ENCODE measurements at places on chromosomes 7 and 10.

DNA sequence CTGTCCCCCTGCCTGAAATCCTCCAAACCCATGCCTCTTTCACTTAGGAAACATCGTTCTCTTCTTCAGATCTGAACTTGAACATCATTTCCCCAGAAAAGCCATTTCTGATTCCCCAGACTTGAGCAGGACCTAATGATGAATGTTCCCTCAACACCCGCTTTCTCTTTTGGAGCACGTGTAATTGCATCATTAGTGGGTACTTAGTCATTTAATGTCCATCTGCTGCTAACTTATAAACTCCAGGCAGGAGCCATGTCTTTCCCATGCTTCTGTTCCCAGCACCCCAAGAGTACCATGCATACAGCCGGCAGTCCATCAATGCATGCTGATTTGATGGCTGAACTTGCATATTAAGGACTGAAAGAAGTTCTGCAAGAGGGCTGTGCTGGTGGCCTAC, 36.5 kb upstream of the ECHDC3 start:
- DNase-seq, result no peak

GRCh38 chr7:158810846-158811245, 18.5 kb downstream of the ESYT2 start:
- no peak for DNase-seq

DNA sequence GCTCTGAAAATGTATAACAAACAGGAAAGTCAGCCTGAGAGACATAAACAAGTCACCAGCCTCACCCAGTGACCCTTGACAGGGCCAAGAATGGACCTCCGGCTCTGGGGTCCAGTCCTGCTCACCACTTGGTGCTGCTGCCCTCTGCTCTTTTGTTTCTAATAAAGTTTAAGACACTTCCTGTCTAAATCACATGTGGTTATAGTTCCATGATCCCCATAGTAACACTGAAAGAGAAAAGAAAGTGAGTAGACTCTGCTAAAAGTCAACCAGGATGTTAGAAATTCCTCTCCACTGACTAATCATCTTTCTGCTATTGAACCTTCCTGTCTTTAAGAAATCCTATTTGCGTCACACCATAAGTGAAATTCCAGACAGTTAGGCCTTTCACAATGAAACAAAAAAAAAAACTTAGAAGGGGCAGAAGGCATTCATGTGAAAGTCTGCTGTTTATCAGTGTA, 179.2 kb upstream of the BET1 start:
- DNase-seq, result peak; percentile 100

DNA sequence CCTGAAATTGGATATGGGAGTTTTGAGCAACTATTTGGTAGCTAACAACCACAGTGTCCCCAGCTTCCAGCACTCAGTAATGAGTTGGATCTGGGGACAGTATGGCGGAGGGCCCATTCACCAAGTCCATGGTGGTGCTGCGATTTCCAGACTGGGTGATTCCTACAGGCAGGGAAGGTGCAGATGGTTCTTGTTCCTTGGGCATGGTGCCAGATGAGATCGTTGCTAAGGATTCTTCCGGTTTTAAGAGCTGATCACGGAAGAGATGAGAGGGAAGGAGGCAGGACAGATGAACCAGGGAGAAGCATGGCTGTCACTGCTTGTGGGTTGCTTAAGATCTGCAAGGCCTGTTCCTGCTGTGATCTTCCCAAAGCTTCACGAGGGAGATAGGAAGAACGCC, 380.3 kb downstream of the TCERG1L start:
- no peak for DNase-seq

DNA sequence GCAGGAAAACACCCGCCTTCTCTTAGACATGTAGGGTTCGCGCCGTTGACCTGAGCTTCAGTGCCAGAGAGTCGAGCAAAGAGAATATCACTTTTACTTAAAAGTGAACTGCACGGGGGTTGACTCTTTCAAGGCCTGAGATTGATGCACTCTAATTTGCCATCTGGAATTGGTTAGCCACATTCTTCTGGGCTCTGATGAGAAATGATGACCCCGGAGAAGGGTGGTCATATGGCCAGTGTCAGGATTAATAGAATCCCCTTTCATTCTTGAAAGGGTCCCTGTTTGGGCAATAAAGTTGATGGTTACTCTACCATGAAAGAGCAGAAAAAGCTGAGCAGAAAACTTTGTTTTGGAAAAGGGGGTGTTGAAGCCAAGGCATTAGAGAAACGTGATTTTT, 31.2 kb downstream of the GRK5 start:
- peak; percentile 44 for DNase-seq

GRCh38 chr10:48187713-48188485, 86.6 kb downstream of the FRMPD2 start:
- no peak for DNase-seq

GRCh38 chr10:32326119-32326518, 20.8 kb downstream of the EPC1 start:
- DNase-seq, result no peak

GRCh38 chr7:79789584-79790345, 336.3 kb upstream of the MAGI2 start:
- peak; percentile 75 for DNase-seq

- no peak for DNase-seq
Measured at GRCh38 chr7:87231711-87232110, 12.2 kb upstream of the TMEM243 start.

GRCh38 chr7:8436965-8437364, 3.6 kb downstream of the NXPH1 start:
- DNase-seq, result no peak

- no peak for DNase-seq
Measured at GRCh38 chr7:44979481-44980392, 922 bp upstream of the MYO1G start.

- DNase-seq, result peak; percentile 48
Measured at GRCh38 chr10:114684084-114684821, 26.2 kb upstream of the ABLIM1 start.

- no peak for DNase-seq
Measured at GRCh38 chr10:120949609-120950031, 98.5 kb downstream of the WDR11 start.

- no peak for DNase-seq
Measured at GRCh38 chr10:69965086-69965485, 87.6 kb upstream of the MACROH2A2 start.

DNA sequence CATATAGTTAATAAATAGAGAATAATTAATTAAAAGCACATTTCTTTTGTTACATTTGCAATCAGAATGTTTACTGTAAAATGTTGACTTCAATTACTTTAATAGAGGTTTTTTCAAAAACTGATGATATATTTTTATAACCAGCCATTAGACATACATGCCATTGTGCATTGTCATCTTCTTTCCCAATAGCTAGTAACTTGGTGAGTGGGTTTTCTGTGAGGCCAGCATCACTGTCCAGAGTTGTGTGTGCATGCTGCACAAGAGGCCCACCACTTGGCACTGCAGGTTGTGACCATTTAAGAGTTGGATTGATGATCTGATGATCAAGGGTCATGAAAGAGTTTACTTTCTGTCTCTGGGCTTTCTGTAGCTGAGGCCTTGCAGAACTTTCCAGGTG, 46.5 kb downstream of the TFEC start:
- DNase-seq, result no peak

- DNase-seq, result no peak
Measured at GRCh38 chr7:106063024-106063423, 49.1 kb downstream of the SYPL1 start.

- DNase-seq, result no peak
Measured at GRCh38 chr7:15703732-15704131, 17.2 kb upstream of the MEOX2 start.

Measured in fibroblast of skin of right quadriceps (primary cell).